Progenitor cell of endocrine pancreas (in vitro differentiated cells): ENCODE measurements at places on chromosomes 12 and 14.

DNA sequence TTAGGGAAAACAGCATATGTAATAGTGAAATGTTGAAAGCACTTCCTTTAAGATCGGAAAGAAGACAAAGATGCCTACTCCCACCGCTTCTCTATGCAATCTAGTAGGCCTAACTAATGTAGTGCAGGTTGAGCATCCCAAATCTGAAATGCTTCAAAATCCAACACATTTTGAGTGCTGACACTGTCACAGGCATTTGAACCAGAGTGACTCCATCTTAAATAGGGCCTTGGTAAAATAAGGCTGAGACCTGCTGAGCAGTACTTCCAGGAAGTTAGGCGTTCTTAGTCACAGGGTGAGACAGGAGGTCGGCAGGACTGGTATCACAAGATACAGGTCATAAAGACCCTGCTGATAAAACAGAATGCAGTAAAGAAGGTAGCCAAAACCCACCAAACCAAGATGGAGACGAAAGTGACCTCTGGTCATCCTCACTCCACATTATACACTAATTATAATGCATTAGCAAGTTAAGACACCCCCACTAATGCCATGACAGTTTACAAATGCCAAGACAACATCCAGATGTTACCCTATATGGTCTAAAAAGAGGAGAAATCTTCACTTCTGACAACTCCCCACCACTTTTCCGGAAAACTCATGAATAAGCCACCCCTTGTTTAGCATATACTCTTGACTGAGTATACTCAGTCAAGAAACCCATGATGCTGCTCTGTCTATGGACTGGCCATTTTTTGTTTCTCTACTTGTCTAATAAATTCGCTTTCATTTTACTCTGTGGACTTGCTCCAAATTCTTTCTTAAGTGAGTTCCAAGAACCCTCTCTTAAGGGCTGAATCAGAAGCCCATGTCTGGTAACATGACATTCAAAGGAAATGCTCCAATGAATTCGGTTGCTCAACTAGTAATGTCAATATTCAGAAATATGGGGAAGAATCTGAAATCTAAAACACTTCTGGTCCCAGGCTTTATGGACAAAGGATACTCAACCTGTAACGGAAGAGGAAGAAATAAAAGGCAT lies 47.1 kb upstream of the MTERF2 start:
- DNase-seq, result no peak

GRCh38 chr12:9732921-9733461 lies at the start of gene CLECL1:
Gene CLECL1, minus strand, starts transcription at chr12:9733097.
- DNase-seq, result no peak

GRCh38 chr14:78164226-78164853 lies 5.8 kb upstream of the NRXN3 start:
- peak; percentile 43 for DNase-seq

- DNase-seq, result no peak
Measured at GRCh38 chr12:57766464-57767304, at the start of gene CYP27B1. Gene CYP27B1, minus strand, starts transcription at chr12:57767078. Its CDS starts 37 bp downstream, at chr12:57767041.

GRCh38 chr14:32594766-32595165 lies 265.7 kb downstream of the AKAP6 start:
- DNase-seq, result no peak

- no peak for DNase-seq
Measured at GRCh38 chr12:83462419-83462818, 775.7 kb downstream of the TMTC2 start.

DNA sequence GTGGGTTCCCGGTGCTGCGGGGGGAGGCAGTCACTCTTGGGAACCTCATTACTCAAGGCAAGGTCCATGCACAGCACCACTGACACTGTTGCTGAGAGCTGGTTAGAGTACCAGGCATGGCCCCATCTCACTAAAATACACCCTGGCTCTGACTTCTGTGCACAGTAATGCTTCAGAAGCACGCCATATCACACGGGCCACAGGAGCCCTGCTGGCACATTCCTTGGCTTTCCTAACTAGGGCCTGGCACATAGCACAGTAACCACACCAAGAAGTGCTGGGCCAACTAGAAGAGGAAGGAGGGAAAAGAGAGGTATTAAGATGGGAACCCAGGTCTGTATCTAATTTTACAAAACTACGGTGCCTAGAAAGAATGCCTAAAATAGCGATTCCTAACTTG lies 13.5 kb upstream of the RAB35 start:
- no peak for DNase-seq

DNA sequence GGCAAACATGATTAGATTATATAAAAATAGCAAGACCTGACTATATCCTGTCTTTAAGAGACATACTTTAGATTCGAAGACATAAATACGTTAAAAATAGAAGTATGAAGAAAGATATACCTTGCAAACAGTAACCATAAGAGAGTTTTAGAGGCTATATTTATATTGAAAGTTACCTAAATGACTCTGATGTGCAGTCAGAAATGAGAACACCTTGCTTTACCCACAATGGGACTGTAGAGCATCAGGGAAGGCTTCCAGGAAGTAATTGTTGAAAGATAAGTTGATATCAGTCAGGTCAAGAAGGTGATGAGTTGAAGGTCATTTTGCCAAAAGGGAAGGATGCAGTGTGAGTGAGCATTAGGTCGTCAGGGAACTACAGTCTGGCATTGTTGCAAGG lies 110.2 kb downstream of the NEDD1 start:
- no peak for DNase-seq

DNA sequence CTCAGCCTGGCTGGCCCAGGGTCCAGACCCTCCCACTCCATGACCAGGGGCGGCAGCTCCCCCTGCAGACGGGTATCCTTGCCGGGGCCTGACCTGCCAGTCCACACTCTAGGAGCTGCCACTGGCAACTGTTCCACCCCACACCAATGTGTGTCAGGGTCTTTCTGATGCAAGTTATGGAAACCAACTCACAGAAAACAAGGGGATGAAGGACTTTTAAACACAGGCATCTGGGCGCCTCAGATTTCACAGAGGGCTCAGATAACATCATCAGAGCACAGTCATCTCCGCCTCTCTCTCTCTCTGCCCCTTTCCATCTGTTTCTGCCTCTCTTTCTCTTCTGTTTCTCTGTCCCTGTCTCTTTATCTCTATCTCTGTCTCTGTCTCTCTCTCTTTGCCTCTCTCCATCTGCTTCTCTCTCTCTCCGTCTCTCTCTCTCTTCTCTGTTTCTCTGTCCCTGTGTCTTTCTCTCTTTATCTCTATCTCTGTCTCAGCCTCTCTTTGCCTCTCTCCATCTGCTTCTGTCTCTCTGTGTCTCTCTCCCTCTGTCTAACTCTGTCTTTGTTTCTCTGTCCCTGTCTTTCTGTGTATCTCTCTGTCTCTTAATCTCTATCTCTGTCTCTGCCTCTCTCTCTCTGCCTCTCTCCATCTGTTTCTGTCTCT lies 67.4 kb upstream of the FBRSL1 start:
- DNase-seq, result no peak

DNA sequence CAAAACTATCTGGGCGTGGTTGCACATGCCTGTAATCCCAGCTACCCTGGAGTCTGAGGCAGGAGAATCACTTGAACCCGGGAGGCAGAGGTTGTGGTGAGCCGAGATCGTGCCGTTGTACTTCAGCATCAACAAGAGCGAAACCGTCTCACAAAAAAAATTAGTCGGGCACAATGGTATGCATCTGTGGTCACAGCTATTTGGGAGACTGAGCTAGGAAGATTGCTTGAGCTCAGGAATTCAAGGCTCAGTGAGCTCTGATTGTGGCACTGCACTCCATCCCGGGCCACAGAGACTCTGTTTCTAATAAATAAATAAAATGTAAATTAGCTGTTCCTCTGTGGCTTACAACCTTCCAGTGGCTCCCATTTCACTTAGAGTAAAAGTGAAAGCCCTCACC lies 28.0 kb downstream of the RCOR1 start:
- no peak for DNase-seq

DNA sequence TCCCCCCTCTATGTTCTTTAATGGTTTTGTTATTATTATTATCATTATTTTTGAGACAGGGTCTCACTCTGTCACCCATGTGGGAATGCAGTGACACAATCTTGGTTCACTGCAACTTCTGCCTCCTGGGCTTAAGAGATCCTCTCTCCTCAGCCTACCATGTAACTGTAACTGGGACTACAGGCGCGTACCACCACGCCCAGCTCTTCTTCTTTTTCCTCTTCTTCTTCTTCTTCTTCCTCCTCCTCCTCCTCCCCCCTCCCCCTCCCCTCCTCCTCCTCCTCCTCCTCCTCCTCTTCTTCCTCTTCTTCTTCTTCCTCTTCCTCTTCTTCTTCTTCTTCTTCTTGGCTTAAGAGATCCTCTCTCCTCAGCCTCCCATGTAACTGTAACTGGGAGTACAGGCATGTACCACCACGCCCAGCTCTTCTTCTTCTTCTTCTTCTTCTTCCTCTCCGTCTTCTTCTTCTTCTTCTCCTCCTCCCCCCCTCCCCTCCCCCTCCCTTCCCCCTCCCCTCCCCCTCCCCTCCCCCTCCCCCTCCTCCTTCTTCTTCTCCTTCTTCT lies 5.4 kb upstream of the KRT7 start:
- no peak for DNase-seq

GRCh38 chr12:6945613-6946012 lies 1.8 kb downstream of the C12orf57 start:
- DNase-seq, result no peak

DNA sequence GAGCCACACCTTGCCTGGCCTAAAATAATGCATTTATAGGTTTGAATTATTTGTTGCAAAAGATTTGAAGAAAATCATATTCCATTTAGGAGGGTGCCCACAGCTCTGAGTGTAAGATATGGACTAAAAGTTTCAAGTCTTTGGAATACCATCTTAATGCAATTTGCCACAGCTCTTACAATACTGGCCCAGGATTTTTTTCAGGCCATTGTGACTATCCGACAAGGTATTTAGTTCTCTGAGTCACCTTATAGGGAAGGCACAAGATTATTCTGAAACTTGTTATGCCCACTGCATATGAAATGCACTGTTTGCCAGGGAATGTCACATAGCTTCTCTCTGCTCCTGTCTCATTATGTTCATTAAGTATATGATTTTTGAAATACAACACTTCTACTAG lies 29.6 kb upstream of the SLC6A13 start:
- no peak for DNase-seq
